ENCODE measurements at places on chromosomes 1 and 21.

DNA sequence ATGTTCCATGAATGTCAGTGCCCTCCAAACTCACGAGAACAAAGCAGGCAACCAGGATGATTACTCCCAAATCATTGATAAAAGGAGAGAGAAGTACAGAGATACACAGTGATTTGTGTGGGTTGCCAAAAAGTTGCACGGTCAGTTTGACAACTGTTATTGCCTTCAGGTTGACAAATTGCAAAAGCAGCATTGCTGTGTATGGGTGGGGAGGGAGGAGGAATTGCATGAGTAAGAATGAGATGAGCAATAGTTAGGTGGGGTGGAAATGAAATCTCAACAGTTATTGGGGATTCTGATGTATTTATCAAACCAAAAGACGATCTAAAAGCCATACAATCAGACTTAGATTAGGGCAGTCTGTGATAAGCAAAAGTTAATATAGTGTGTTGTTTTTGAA is 93.7 kb downstream of the NTMT2 start:
- DNase-seq: no peak

- no peak for DNase-seq
Observed at GRCh38 chr1:32998064-32998463, 33.5 kb upstream of the RNF19B start.

- DNase-seq: no peak
Observed at GRCh38 chr1:214953901-214954616, 128.5 kb upstream of the KCNK2 start.

- DNase-seq: peak; percentile 38
Observed at GRCh38 chr1:12436817-12437599, 181.0 kb downstream of the DHRS3 start.

- no peak for DNase-seq
Observed at GRCh38 chr1:235865565-235866204, 1.0 kb downstream of the LYST start.

- no peak for DNase-seq
Observed at GRCh38 chr1:183840140-183840539, 35.2 kb downstream of the RGL1 start.

DNA sequence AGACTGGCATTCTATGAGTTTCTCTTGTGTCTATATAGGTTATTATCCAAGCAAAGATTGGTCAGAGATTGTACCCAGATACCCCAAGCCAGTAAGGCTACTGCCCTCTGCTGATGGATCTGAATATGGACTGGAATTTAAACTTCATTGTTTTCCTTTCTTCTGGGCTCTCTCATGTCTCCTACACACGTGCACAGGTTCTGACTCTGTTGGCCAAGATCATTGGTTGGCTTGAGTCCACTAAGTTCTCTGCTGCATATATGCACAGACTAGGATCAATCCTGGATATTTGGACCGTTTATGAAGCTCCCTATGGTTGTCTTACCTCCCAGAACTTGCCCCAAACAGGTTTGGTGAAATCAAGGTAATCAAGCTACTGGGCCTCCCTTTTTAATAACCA is 69.7 kb downstream of the CC2D1B start:
- DNase-seq: peak; percentile 67

GRCh38 chr21:18340387-18340942 is 63.1 kb downstream of the TMPRSS15 start:
- DNase-seq: no peak

DNA sequence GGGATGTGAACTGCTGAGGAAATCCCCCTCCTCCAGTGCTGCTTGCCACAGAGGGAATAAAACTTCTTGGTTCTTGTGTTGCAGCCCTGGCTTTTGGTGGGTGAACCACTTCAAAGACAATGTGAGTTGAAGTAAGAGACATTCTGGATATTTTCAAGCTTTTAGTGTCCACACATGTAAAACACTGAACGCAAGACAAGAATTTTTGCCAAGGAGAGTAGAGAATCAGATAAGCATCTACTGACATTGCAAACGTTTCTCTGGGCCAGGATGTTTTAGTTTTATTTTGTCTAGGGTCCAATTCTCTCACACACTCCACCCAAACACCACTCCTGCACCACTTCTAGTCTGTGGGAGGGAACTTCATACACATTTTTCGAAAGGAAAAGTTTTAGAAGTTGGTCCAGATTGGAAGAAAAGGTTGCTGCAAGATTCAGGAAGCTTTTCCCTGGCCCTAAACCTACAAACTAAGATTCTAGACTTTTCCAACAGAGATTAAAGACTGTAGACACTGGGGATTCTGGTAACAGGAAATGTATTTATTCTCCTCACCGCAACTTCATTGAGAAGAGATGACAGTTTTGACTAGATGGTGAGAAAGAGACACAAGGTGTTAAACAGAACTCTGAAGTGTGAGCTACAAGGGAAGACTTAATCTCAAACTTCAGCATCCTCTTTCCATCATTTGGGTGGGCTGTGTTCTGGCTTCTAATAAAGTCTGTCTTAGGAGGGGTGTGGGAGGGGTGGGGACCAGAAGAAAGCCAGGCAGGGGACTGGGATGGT is 16.1 kb downstream of the FASLG start:
- no peak for DNase-seq

GRCh38 chr1:214067853-214068703 is 80.3 kb downstream of the PROX1 start:
- DNase-seq: no peak

DNA sequence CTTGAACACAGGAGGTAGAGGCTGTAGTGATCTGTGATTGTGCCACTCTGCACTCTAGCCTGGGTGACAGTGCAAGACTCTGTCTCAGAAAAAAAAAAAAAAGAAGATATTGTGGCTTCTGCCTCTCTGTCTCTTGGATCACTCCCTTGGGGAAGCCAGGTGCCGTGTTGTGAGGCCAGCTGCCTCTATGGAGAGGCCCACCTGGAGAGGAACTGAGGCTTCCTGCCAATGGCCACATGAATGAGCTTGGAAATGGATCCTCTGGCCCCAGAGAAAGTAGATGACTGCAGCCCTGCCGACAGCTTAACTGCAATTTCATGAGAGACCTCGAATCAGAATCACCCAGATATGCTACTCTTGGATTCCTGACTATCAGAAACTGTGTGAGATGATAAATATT is 19.7 kb upstream of the AK2 start:
- DNase-seq: no peak

DNA sequence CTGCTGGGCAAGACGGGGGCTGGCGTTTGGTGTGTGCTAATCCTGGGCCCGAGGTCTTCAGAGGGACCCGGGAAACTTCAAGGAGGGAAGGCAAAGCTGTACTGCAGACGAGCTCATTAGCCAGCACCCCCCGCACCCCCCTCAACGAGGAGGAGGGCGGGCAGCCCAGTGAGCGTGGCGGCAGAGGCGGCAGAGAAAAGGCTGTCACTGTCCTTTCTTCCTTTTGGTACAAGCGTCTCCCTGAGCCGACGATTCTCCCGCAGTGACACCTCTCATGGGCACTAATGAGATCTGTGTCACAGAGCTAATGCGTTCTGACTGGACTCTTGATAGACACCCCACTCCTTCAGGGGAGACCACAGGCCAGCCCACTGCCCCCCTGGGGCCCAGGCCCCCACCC is 29.5 kb downstream of the DMAP1 start:
- DNase-seq: no peak

DNA sequence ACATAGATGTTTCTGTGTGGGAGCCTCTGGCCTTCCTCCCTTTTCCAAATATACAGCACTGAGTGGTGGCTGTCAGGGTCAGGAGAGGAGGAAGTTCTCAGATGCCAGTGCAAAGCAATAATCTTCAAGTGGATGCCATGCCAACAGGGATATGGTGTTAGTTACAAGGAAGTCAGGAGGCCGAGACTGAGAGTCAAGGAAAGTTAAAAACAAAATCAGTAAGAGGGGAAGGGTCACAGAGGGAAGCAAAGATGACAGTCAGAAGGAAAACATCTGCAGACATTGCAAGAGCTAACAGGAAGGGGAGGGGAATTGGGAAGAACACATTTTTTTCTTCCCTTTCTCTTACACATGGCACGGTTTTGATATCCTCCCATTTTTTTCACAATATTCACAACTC is 691.4 kb downstream of the ADGRL2 start:
- DNase-seq: no peak

DNA sequence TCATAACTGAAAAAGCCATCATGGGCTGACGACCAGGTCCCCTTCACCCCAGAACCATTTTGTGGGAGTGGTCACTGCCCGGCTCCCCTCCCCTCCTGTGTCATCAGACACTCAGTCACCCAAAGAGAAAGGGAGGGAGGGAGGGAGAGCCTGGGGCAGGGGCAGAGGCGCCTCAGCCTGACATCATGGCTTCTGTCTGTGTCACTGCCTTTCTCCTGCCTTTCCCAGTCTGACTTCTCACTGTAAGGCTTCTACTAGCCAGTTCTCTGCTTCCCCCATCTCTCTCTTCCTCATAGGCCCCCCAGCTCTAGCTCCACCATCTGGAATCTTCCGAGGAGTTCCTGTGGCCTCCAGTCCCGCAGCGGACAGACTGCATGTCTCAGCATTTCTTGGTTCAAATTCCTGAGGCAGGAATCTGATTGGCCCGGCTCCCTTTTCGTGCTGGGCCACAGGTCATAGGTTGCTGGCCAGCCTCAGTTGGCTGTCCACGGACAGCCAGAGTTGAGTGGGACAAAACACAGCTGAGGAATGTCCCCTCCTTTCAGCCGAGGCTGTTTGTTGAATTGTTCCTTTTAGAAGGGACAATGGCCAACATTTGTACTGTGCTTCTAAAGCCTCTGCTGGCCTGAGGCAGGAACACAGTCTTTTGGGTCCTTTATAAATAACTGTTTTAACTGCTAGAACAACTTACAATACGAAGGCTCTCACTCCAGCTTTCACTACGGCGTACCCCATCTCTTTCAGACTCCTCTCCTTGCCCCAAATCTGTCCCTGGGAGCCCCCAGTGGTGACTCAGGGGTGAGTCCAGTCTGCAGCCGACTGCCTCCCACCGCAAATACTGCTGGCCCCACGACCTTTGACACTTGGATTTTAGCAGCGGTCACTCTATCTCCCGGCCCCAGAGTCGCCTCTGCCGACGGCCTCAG is 18.7 kb upstream of the KANK4 start:
- no peak for DNase-seq

- no peak for DNase-seq
Observed at GRCh38 chr1:94070865-94071264, 50.1 kb downstream of the ABCA4 start.

DNA sequence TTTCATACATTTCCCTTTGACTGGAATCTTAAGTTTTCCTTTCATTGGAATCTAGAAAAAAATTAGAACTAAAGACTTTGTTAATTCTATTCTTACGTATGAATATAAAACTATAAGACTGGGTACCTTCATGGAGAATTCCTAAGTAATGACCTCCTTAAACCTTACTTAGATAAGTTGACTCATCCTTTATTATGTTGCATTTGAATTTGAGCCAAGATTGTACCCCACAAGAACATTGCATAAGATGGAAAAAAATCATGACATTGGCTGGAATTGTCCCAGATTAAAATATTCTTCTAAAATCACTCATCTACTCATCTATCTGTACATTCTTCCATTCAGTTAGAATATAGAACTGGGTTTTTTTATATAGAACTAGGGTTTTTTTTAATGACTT is 137.4 kb downstream of the C1orf21 start:
- no peak for DNase-seq

DNA sequence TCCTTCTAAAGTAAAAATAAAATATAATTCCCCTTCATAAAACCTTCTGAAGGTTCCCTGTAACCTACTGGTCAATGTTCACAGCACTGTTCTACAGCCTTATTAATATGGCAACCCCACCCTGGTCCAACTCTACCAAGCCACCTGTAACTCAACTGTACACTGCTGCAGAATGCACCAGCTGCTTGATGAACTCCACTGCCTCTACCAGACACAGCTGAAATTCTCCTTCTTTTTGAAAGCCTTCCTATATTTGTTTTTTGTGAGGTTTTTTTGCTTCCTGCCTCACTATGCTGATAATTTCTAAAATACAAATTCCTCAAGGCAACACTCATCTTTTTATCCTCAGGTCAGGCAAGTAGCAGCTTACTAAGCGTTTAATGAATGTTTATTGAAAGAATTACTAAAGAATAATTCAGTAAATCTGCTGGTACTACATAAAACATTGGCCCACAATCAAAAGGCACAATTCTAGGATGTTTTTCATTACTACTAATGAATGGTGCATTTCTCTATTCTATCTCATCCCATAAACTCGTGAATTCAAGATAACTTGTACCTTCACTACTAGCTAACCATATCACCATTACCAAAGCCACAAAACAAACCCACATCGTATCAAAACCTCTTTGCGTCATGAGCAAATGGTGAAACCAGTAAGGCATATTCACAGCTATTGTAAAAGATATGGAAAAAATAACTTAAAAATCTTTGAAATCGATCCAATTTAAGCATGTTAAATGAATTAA is 2.4 kb downstream of the SSX2IP start:
- DNase-seq: no peak

- no peak for DNase-seq
Observed at GRCh38 chr1:27616441-27616840, 12.5 kb upstream of the AHDC1 start.

DNA sequence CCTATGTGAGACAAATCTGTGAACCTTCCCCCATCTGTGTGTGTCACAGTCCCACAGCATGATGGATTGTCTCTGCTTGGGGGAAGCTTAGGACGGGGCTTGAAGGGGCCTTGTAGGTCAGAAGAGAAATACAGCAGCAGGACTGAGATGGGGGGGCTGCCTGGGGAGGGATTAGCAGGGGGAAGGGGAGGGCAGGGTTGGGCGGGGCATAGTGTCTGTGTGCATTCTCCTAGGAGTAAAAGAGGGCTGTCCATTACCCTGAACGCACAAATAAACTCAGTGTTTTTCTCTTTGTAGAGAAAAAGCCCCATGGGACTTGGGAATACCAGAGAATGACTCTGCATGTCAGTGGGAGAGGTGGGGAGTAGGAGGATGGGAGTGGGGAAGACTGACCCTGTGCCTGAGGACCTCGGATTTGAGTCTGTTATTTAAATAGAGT is 16.4 kb downstream of the RNF220 start:
- no peak for DNase-seq

DNA sequence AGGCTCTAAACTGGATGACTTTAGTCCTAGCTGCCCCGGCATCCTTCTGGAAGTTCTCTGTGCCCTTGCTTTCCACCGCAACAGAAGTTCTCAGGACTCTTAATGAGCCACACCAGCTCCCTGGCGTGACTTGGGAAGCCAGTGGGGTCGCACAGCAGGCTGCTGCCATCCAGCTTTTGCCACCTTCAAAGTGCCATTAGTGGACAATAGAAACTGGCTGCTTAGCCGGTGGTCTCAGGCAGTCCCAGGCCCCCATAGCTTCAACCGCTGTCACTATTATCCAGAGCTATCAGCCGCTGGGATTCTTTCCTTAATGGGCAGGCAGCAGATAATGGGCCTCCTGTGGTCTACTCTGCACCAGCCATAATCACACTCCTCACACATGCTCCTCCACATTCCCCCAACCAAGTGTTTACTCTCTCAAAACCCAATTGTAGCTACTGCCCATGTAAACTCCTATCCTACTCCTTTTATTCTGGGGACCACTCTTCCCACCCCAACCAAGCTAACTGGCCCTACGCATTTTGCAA is 37.3 kb downstream of the PLEKHA6 start:
- DNase-seq: no peak

Data from common myeloid progenitor, CD34-positive (primary cell).